ENCODE measurements at places on chromosomes 6 and 20.
A peak's percentile ranks its signal among the peaks of the same experiment; 100 is the strongest.

DNA sequence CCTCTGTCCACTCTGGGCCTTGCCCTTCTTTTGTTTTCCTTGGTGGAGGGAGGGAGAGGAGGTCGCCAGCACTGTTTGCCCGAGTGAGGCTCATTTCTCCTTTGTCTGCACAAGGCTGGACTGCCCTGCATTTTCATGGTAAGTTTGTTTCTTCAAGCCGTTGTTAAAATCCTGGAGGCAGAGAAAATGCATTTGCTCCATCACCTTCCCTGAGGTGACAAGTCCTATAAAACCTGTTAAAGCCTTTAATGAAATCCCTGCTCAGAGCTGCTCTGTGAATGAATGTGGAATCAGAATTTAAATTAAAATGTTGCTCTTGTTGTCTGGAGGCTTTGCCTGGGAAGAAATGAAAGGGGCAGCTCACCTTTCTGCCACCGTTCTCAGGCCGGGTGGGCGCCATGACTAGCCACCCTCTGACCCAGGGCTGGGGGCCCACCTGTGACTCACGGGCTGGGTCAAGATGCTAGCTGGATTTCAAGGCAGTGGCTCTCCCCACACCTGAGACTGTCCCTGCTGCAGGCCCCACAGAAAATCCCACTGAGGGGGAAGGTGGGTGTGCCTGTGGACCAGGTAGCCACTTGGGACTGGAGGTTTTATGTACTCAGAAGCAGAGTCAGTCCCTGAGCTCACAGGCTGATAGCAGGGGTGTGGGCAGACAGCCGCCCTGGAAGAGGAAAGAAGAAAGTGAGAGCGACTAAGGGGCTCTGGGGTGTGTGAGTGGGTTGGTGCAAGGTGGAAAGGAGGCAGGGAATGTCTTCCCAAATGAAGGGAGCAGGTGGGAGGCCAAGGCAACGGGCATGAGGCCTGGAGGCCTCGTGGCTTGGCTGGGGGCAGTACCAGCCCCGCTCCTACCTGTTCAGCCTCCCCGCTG lies 24.0 kb upstream of the MYT1 start:
- DNase-seq: no peak

DNA sequence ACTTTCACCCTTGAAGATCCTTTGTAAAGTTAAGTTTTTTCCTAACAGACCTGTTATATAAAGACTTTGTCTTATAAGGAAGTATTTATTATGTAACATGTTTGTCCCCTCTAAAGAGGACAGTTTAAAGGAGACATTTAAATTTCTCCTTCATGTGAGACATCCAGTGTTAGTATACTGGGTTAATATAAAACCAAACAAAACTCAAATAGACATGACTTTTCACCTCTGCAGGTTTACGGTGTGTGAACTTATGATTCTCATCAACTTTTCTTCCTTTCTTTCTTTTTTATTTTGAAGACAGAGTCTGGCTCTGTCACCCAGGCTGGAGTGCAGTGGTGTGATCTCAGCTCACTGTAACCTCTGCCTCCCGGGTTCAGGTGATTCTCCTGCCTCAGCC lies 17.4 kb upstream of the MPC1 start:
- DNase-seq: no peak

DNA sequence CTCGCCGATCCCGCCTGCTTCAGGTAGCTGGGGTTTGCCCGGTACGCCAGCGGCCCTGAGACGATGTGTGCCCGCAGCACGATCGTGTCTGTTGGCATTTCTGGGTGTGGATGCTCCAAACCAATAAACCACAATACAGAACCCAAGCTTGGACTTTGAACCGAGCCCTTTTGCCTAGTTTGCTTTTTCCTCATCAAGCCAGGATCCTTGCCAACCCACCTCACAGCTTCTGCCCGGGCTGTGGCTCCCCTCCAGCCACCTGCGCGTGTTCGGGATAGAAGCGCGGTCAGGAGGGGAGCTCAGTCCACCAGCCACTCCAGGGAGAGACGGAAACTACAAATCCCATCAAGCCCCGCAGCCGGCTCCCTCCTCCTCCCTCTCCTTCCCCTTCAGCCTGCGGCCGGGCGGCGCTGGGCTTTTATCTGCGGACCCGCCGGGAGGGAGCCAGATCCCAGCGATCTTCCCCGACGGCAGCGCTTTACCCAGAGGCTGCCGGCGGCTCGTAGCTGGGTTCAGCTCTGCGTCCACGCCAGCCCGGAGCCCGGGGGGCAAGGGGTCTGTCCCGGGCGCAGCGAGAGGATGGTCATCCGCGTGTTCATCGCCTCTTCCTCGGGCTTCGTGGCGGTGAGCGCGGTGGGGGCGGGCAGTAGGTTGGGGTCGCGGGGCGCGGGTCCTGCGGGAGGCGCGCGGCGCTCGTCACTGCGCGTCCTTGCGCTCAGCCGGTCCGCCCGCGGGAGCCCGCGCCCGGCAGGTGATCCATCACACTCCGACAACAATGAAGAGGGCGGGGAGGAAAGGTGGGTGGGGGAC lies at the start of gene SH3BGRL2:
Gene SH3BGRL2 (plus strand): TSS at position 447 of the 810 bp plus-strand sequence. CDS start 133 bp downstream, at position 580.
- DNase-seq: peak; percentile 29

DNA sequence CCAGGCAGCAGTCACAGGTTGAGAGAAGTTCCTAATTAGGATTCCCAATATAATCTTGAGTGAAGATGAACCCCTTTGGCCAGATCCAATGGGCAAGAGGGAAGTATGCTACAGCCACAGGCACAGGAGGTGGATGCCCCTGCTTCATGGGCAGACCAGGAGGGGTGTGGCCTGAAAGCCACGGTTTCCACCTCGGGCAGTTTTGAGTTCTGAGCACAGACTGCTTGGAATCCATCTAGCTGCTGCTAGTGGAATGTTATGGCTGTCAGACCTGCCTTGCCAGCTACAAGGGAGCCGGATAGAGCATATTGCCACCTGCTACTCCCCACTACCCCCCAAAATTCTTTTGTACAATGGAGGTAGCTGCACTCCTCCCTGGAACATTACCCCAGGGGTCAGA lies 672.9 kb downstream of the HACE1 start:
- DNase-seq: no peak

DNA sequence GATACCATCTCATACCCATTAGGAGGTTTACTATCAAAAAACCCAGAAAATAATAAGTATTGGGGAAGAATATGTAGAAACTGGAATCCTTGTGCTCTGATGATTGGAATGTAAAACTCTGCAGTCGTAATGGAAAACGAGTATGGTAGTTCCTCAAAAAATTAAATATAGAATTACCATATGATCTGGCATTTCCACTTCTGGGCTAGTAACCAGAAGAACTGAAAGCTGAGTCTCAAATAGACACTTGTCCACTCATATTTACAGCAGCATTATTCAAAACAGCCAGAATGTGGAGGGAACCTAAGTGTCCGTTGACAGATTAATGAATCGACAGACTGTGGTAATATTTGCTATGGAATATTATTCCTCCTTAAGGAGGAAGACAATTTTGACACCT lies 44.3 kb downstream of the FOXC1 start:
- no peak for DNase-seq

GRCh38 chr6:161141173-161141572 lies 132.7 kb downstream of the AGPAT4 start:
- no peak for DNase-seq

DNA sequence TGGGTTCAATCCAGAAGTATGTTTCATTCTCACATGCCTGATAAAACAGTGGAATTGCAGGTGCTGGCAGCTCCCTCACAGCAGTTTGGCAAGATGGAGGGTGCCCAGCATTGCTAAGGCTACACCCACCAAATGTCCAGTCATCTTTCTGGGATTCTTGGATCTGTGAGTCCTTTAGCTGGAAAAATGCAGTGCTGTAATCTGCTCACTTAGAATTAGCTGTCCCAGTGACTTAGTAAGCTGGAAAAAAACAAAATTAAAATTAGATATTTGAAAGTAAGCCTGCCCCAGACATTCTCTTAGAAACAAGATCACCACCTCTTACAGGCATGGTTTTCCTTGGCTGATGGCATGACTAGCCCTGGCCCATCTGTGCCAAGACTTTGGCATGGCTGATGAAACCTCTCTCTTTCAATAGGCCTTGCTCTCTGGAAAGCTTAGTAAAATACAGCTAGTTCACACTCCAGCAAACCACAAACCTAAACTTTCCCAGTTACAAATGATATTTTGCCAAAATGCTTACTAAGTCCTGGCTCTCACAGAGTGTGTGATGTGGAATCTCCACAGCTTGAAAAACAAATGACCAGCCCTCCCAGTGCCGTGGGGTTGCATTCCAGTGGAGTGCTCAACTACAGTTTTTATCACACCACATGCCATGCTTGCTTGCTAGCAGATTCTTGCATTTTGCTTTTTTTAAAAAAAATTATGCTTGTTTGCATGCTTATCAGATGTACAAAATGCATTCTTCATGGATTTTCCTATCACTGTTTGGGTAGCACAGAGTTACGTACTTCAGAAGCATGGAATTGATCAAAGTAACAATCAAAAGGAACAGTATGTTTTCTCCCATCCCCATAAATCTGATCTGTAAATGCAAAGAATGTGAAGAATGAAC lies 261.5 kb downstream of the EYA4 start:
- peak; percentile 68 for DNase-seq

DNA sequence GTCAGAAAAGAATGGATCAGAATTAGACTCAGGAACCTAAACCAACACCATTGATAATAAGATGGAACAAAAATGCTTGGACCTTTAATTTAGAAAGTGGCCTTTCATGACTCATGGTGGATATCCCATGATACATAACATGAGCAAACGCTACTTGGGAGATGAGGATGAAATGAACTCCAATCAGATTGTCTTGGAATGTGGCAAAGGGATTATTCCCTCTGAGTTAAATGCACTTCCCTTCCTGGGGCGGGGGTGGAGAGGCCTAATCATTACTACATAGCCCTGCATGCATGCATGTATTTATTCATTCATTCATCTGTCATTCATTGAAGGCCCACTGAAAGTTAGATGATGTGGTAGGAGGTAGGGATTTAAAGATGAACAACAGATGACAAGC lies 174.0 kb downstream of the AIG1 start:
- no peak for DNase-seq

All from fibroblast of skin of left quadriceps (primary cell).